HS-5 (cell line): ENCODE measurements at places on chromosomes 2 and 18.

DNA sequence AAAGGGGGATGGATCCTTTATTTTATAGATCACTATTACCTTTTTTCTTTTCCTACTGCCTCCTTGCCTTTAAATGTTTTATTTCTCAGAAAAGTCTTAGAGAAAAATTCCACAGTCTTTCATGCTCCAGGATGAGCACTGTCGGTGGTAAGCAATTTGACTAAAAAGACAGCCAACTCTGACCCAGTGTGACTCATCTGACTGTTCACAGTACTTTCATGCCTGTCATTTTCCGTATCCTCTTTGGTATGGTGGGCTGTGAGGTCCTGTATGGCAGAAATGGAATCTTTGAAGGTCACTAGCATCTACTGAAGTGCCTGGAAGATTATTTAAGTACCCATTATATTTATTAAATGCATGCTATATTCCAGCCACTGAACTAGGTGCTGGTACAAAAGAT is 2.1 kb upstream of the RFTN2 start:
- DNase-seq, result no peak

DNA sequence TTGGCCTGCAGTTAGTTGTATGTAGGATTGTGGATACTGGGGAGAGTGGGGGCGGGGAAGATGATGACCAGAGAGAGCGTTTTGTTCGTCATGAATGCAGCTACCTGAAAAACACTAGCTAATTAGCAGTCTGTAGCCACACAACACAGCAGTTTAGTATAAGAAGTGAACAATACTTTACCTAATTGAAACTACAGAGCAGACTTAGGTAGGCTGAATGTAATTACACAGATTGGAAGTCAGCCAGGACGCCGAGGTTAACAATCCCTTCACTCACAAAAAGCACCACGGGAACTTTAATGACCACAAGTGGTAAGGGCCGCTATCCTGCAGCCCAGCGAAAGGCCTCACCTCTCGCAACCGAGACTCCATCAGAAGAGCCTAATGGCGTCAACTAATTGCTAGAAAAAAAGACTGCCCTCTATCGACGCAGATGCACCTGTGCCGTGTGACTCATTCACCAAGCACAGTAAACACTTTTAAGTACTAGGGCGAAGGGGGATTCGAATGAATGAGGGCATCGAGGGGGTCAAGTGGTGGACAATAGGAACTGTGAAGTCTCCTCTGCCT is 591.0 kb downstream of the ARHGAP15 start:
- no peak for DNase-seq

DNA sequence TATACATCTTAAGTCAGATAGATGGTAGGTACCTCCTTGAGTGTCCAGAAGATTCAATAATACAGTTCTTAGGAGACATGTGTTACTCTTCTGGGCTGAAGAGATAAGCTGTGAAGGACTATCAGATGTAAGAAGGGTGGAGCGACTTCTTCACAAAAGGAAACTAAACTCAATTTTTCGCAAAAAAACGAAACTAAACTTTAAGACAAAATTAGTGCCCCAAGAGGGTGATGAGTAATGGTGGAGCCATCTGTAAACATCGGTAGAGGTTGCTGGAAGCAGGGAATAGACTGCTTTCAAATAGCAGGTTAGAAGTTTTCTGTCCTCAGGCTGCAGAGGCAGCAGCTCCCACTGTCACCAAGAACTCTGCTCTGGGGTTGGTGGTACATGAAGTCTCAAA is 111.6 kb upstream of the TACR1 start:
- DNase-seq, result no peak

DNA sequence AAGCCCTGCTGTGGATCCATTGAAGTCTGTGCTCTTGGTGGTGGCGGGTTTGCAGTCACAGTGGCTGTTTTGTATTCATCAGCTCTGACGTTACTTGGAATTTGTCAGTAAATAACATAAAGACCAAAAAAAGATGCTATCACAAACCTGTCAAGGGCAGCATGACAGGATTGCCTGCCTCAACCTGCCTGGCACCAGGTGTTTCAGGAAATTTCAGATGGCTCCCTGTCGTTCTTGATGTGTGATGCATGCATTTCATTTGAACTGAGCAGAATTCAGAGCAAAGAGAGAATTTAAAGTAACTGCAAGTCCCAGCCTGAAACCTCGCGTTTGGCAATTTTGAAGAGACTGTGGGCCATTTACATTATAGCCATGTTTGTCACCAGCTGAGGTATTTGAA is 50.3 kb upstream of the EPC2 start:
- no peak for DNase-seq

DNA sequence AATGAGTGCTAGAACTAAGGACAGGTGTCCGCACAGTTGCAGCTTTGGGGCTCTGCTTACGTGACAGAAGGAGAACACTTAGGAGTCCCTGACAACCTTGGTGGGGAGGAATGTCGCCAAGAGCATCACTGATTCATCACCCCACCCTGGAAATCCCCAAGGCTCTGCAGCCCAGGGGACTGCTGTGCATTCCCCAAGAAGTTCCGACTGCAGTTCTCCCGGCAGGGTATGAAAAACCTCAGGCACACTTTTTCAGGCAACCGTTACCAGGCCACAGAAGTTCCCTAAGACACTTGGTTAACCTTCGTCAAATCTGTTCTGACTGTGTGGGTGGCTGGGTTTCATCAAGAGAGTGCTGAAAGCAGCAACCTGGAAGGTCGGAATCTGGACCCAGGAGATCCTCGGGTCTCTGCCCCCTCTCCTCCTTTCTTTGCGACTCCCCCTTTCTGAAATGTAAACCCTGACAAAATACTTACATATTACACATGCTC is 192.1 kb upstream of the CXCR4 start:
- DNase-seq, result no peak

- DNase-seq, result no peak
These were observed 739 bp downstream of the SIX2 start for GRCh38 chr2:45008296-45009129.

DNA sequence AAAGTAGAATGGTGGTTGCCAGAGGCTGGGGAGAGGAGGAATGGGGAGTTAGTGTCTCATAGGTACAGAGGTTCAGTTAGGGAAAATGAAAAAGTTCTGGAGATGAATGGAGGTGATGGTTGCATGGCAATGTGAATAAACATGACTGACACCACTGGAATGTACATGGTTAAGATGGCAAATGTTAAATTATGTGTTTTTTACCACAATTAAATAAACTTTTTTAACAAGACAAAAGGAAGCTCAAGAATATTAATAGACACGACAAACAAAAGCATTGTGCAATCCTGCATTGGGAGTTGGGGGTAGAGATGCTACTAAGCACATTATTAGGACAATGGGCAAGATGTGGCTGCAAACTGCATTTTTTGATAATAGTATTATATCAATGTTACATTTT is 147.7 kb downstream of the TWIST2 start:
- DNase-seq, result no peak

GRCh38 chr2:109264595-109265328 is 135.8 kb downstream of the SH3RF3 start:
- DNase-seq, result no peak

DNA sequence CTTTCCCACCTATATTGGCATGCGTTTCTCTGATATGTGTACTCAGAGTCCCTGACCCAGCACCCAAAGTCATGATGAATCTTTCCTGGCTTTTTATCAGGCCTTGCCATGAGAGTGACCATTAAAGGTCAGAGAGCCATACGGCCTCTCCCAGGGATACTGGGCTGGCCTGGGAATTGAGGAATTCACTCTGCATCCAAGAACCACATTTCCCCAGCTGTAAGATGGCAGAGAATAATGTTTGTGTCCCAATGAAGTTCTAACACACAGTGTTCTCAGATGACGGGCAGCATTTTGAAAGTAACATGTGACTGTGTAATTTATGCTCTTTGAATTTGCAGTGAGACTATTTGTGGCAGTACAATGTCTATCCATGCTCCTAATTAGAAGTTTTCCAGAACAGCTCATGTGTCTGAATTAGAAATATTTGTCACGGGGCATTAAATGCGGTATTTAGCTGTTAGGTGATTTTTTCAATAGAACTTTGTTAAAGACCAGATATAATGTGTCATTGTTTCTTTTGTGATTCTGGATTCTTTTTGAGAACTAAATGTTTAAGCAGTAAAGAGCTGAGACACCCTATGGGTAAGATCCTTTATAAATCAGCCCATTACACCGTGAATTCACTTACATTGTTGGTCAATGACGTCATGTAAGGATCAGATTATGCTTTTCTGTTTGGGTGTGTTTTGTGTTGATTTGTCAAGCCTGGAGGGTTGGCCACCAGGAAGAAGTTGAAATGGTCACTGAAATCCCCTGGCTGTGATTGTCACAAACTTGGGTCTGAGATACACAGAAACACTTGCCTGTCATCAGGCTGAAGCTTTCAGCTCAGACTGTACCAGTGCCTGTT is 7.3 kb upstream of the SLC3A1 start:
- no peak for DNase-seq

- DNase-seq, result no peak
These were observed 10.0 kb downstream of the PID1 start for GRCh38 chr2:229261076-229261475.

DNA sequence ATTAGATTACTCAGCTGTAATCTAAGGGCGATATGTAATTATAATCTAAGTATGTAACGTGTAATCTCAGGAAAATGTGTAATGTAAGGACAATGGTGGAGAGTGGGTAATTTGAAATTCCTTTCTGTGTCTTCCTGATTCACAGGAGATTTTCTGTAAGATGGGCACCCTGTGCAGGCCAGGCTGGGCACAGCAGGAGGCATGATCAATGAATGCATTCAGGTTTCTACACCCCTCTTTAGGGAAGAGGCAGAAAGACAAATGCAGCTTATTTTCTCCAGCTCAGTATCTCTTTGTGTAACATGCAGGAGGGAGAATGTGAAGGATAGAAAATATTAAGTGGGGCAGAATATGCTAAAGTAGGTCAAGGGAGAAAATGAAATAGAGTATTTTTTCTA is 320.1 kb downstream of the PIK3C3 start:
- no peak for DNase-seq

DNA sequence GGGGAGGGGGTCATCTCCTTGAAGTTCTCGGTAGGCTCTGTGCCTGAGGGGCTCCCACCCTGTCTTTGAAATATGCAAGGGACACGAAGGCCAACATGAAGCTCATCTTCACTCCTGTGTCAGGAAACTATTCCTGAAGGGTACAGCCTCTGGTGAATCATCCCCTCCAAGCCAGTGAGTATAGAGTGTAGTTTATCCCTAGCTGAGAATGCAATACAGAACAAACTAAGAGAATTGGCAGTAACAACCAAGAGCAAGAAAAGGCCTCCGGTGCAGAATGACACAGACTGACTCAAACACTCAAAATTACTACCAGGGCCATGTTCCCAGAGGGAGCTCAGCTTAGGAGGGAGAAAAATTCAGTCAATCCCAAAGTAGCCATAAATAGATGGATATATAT is 413.3 kb downstream of the BCL11A start:
- DNase-seq, result no peak

DNA sequence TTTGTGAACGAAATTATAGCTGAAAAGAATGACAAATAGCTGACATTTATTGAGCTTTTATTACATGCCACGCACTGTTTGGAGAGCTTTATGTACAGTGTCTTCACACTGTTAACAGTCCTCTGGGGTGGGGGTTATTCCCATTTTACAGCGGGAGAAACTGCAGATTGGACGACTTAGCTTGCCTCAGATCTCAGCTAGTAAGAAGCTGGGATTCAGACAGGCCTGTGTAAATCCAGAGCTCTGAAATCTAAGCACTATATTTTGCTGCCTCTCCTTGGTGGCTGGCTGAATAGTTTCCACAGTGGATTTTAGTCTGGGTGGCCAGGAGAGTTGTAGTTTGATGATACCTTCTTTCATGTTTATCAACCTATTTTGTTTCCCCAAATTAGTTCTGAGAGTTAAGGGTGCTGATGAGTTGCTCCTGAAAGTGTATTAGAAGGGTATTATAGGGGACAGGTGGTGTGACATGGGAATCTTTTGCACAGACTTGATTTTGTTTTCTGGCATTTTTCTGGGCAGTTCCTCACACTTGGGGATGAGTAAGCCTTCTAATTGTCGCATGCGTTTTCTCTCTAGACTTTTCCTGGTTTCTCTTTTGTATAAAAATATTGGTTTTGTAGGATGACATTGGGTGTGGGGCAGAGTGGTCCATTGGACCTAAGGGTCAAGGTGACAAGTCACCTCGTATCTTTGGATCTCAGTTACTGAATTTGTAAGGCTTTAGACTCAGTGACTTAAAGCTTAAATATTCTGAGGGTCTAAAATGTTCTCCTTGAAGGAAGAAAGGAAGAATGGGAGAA is 1.5 kb downstream of the ACSL3 start:
- no peak for DNase-seq

DNA sequence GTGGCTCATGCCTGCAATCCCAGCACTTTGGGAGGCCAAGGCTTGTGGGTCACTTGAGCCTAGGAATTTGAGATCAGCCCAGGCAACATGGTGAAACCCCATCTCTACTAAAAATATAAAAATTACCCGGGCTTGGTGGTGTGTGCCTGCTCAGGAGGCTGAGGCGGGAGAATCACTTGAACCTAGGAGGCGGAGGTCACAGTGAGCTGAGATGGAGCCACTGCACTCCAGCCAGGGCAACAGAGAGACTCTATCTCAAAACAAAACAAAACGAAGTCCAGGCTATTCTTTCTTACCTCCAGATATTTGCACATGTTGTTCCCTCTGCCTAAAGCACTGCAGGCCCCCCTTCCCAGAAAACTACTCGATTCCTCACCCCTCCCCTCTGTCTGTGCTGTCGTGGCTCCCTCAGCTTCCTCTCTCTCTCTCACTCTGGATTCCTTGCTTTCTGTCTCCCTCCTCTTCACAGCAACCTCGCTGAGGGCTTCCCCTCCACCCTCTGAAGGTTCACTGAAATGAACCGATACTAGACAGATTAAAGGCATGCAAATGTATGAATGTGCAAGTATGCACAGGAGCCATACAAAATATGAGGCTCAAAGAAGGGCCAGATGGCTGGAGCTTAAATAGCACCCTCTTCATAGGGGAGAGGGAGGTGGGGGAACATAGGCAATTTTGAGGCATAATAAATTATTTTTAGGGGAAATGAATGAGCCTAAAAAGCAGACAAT is 18.5 kb downstream of the TMEM177 start:
- DNase-seq, result no peak

DNA sequence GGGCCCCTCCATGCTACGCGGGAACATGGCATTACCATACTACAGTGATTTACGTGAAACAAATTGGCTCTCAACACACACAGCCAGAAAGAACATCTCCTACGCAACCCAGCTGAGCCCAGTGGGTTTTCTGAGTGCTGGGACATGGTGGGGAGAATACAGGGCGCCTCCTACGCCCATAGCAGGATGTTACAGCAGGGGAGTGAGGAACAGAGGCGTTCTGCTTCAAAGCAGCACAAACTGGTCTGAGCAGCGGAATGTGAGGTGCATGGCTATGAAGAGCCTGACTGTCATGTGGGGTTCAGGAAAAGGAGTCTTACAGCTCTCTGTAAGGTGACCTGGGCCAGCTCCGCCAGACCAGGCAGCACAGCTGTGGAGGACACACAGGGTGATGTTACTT is 108.6 kb upstream of the REV1 start:
- DNase-seq, result no peak

- no peak for DNase-seq
These were observed 132.2 kb downstream of the ASXL3 start for GRCh38 chr18:33710269-33710668.

GRCh38 chr18:2197946-2198345 is 373.4 kb downstream of the METTL4 start:
- no peak for DNase-seq
